IPS DF 6.9 (cell line): ENCODE measurements at places on chromosomes 7 and 10.

- no peak for DNase-seq
Observed at GRCh38 chr7:31160941-31161340, 108.8 kb downstream of the ADCYAP1R1 start.

- DNase-seq, result no peak
Observed at GRCh38 chr7:158252081-158252836, 335.4 kb downstream of the PTPRN2 start.

DNA sequence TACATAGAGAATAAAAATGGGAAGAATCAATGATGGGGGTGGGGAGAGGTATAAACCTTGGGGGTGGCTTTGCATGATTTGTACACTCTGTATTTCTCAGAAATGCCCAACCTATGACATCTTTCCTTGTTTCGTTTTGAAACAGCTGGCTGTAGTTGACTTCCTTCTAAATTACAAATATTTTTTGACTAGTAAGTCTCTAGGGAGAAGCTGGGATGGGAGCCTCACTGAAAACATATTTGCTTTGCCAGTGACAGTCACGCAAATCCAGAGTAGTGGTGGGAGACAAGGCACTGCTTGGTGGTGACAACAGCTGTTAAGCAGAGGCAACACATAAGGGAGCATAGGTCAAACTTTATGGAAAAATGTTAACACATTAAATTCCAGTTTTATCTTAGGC, 440.5 kb downstream of the SEMA3D start:
- DNase-seq, result no peak

- DNase-seq, result no peak
Observed at GRCh38 chr7:151642746-151643145, 123.1 kb upstream of the RHEB start.

DNA sequence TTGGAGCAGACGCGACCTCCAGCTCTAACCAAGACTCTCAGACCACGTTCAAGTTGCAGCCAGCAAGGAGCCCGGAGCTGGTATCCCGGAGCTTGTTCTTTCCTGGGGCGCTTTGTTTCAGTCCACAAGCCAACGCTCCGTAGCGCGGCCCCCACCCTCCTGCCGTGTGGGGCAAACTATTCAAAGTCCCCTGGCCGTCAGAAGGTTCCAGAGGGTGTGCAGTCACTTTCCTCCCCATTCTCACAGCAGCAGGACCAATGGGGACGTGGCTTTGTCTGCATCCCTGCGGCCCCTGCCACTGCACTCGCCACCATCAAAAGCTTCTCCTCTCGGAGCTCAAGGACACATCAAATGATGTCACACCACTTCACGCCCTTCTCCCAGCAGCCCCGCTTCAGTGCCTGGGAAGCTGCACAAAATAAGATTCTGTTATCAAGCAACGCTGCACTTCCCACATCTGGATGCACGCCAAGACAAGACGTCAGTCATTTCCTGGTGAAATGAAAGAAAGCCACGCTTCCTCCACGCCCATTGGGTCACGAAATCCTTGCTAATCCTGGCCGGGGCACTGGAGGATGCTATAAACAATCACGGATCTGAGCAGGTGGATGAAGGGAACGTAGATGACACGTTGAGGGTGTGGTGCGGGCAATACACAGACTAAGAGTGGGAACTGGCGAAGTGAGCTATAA, 348.2 kb downstream of the PTPRN2 start:
- DNase-seq, result no peak

DNA sequence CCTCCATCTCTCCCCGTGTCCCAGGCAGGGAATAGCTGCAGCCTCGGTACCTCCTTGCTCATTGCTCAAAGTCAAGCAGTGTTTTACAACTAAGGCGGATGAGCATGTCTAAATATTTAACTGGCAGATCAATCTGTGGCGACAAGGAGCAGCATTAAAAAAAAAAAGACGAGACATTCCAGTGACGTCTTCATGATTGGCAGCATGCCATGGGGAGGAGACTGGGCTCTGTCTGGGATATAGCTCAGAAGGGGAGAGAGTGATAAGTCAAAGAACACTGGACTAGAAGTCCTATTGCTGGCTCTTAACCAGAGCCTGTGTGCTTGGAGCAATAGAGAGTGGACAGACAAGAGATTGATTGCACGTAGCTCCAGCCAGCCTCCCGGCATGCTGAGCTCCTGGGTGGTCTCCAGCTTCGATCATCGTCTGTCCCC, 287.5 kb upstream of the PODXL start:
- DNase-seq, result no peak

DNA sequence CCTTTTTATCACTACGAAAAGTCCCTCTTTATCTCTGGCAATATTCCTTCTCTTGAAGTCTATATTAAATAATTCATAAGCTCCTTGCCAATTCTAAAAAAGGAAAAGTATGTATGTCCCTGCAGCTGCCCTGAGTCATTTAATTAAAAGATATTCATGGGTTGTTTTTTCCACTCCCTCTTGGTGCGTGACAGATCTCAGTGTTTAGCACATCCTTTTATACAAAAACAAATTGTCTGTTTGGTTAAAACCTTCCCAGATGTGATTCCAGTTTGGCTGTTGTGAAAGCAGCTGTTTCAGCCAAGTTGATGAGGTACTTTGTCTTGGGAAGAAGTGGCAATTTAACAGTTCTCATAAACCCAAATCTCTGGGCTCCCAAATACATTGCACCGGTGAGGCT, 33.8 kb upstream of the PRLHR start:
- no peak for DNase-seq

- DNase-seq, result no peak
Observed at GRCh38 chr7:118449797-118450567, 225.5 kb downstream of the ANKRD7 start.
